Cardiac fibroblast (primary cell): ENCODE measurements at places on chromosomes 7 and 10.

- DNase-seq = no peak
Observed at GRCh38 chr7:105642264-105642663, 61.0 kb upstream of the EFCAB10 start.

- no peak for DNase-seq
Observed at GRCh38 chr10:98921316-98921715, 314.3 kb downstream of the HPSE2 start.

DNA sequence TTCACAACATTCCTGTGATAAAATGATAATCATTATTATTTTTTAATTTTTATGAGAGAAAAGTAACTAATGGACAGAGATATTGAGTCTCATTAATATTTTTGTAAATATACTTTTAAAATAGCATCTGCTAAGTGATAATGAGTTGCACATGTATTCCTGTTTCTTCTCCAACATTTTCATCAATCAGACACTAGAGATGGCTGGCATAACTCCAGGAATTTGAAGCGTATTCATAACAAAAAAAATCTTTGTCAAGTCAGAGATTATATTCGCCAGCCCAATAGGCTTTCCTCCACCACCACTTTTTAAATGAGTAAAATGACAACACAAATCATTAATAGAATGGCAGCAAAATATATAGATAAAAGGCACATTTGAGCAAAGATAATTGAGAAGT lies 524.0 kb upstream of the KCND2 start:
- no peak for DNase-seq

DNA sequence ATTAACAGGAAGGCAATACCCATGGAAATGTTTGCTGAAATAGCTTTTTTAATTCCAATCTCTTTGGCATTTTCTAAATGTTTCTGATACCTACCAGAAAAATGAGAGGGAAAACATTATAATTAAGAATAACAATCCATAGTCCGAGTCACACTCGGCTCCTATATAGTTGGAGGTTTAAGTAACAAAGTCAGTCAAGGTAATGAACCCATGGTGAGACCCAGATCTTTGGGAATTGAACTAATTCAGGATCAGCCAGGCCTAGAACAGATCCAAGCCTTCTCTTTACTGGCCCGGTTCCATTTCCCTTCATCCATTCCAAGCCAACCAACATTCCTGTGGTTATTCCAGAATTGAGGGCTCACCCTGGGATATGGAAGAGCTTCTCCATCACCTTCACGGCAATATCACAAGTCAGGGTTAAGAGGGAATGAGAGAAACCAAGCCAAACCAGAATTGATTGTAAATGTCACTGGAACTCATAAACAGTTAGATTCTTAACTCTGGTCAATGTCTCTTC lies 28.3 kb downstream of the ABCB4 start:
- DNase-seq = peak; percentile 5

DNA sequence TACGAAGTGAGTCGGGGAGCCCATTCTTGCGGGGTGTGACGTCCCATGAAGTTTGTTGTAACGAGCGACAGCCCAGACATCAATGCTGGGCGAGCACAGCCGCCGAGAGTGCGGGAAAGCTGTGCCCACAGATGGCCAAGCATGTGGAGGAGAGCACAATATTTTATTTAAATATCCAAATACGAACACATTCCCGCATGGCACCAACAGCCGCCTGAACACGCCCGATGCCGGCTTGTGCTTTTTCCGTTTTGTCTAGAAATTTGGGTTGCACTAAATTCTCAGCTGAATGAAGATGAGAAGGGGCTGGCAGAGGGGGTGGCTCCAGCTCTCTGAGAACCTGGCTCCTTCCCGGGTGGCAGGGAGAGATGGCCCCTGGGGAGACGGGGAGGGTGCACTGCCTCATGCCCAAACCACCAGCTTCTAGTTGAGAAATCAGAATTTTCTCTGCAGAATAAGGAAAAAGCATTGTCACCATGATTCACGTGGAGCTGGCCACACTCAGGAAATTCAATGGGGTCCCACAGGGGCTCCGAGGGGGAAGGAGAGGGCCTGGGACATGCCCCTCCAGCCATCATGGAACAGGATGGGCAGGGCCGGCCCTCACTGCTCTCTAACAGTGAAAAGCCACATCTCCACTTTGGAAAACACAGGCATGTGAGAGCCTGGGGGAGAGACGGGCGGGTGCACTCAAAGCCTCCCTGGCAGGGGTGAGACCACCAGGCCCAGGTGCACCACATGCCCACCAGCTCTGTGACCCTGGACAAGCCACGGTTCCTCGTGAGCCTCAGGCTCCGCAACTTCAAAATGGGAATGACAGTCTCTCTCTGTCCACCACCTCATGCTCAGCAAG lies 48.3 kb downstream of the EBF3 start:
- no peak for DNase-seq
